Lower leg skin (tissue), 4 donors: ENCODE measurements at places on chromosomes 2 and 18. TPM values are rescaled to one million over a fixed set of nuclear protein-coding genes. Genes with fewer than 3 reads are reported as not detected.

GRCh38 chr2:3423492-3424170 lies 44.1 kb downstream of the TRAPPC12 start:
- DNase-seq, result peak; percentile 52

DNA sequence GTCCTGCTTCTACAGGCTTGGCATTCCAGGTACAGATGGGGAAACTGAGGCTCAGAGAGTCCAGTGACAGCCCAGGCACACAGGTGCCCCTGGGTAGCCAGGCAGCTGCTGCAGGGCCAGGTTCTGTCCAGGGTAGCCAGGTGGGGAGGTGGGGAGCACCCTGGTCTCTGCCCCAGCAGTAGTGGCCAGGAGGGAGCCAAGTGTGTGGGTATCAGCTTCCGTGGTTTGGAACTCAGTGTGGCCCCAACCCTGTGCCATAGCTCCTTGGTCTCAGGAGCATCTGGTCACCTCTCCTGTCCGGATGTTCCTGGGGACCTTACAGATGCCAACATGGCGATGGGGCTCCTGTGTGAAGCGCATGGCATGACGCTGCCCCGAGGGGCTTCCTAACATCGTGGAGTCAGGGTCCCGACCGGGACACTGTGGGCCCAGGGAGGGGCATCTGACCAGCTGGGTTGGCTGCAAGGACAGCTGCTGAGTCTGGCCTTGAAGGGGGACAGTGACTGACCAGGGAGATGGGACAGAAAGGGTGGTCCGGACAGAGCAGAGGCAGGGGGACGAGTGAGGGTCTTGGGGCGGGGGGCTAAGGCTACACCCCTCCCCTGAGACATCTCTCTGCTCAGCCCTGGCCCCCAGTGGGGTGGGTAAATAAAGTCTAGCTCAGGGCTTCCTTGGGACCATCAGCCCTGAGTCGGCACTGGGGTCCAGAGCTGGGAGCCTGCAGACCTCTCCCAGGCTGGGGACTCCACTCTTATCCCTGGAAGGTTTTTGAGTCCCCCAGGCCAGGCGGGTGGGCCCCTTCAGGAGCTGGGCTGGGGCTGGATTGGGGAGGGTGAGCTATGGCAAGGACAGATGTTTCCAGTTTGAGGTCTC lies 76.0 kb upstream of the SMAD7 start:
- peak; percentile 74 for DNase-seq

DNA sequence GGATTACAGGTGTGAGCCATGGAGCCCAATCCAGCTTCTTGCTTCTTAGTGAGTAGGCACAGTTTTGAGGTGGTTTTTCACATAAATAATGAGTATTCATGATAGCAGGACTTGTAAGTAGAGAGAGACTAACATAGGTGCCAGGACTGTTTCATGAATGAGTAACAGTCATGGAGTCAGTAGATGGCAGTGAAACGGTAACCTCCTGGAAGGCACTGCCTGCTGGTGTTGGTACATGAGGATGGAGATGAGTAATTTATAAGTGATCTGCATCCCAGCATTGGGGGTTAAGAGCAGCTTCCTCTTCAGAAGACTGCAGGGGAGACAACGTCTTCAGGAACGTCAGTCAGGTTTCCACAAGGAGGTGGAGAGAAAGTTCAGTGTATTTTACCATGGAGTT lies 143.8 kb downstream of the HAUS1 start:
- no peak for DNase-seq

The FBXO15 gene
- total RNA-seq, result not detected

DNA sequence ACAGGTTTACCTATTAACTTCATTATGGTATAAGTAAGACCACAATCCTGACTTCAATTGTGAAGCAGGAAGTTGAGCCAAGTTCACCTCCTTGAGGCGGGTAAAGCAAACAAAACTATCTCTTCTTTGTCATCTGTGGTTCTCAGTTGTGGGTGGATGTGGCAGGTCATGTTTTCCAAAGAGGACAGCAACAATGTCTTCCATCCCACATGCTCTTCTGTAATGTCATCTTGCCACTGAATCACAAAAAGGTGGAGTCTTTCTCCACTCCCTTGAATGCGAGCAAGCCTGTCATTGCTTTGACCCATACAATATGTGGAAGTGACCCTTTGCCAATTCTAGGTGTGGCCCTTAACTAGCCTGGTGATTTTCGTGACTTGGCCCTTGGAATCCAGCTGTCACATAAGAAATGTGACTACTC lies 98.7 kb downstream of the GRB14 start:
- no peak for DNase-seq
